Chondrocyte (in vitro differentiated cells): ENCODE measurements at places on chromosomes 1 and 21. TPM values are rescaled to one million over a fixed set of nuclear protein-coding genes. Genes with fewer than 3 reads are reported as not detected.

Gene CD5L
- total RNA-seq = not detected in 3 replicates

Gene S100A7A
- total RNA-seq = not detected in 3 replicates

Gene SHE
- 0.10 to 0.20 TPM in 2 of 3 replicates, not detected in the other for total RNA-seq

Gene SPRR2E
- not detected in 3 replicates for total RNA-seq

Gene VWA5B1
- total RNA-seq = not detected in 3 replicates

Gene SLFNL1
- 0.25 to 0.48 TPM in 2 of 3 replicates, not detected in the other for total RNA-seq

DNA sequence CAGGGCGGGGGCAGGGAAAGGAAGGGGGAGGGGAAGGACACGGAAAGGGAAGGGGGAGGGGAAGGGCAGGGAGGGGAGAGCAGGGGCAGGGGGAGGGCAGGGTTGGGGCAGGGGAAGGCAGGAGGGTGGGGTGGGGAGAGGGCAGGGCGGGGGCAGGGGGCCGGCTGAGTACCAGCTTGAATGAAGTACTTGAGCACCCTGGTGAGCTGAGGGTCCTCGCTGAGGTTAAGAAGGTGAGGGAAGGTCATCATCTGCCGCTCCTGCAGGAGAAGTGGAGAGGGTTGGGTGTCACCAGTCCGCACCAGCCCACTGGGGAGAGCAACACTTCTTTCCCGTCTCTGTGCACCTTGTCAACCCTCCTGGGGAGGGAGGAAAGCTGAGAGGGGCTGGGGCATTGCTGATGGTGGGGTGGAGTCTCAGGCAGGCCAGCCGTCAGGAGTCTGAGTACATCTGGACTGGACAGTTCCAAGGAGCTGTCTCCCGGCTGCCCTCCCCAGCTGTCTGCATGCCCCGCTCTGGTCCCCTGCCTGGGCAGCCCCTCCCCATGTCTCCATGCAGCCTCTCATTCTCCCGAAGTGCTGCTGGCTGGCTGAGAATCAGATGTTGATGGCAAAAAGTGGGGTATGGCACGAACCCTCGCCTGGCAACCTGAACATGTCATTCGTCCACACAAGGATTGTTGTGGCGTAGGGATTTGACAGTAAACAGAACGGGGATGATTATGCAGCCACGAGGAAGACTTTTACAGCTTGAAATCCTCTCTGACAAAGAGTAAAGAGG, 70.0 kb downstream of the SCCPDH start:
- H3K4me3 ChIP-seq = no peak overlapping the region
- peak; percentile 87 for DNase-seq
- no peak overlapping the region for H3K27ac ChIP-seq
- H3K36me3 ChIP-seq = no peaks in the 10 kb centered on the region

DNA sequence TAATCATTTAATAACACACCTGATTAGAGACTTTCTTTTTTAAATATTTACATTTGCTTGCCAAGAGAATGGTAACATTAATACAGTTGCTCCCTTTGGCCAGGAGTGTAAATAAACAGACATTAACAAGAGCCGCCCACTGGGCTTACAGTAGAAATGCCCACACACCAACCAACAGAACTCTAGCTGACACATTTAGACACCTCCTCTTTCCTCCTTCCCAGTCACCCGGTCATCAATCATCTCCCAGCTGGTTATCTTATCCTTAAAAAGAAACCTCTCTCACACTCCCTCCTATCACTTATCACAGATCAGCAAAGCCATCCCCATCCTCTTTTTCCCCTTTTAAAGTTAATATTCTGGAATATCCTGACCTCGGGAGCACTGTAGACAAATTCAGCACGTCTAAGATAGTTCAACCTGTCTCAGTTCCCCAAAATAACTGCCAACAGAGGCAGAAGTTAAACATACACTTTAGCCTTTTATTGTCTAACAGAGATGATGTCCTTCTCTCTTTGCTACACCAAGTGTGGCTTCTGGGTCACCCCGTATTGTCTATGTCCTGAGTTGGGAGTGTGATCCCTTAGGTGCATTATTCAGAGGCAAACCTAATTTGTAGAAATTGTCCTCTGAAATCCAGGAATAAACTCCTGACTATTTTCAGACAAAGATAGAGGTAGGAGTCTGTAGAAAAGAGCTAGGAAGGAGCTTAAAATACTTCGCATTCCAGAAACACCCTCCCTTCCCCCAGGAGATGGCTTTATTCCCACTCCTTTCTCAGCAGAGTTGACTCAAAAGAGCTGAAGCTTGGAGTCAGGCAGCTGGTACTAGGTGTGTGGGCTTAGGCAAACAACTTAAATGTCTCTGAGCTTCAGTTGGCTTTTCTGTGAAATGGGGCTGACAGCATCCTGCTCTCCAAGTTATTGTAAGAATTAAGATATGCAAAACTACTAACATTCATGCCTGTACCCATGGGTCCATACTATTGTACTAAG, 8.8 kb downstream of the MYCL start:
- H3K27me3 ChIP-seq = peaks cover 2% of the 10 kb centered on the region
- H3K4me3 ChIP-seq = no peak overlapping the region
- H3K36me3 ChIP-seq = no peaks in the 10 kb centered on the region
- H3K27ac ChIP-seq = peak overlapping the region; percentile 65

GRCh38 chr1:152227310-152227928, 3.4 kb upstream of the HRNR start:
- H3K27ac ChIP-seq = no peak overlapping the region
- peaks cover 9% of the 10 kb centered on the region for H3K27me3 ChIP-seq
- no peak for DNase-seq
- H3K4me3 ChIP-seq = no peak overlapping the region
- H3K36me3 ChIP-seq = no peaks in the 10 kb centered on the region

DNA sequence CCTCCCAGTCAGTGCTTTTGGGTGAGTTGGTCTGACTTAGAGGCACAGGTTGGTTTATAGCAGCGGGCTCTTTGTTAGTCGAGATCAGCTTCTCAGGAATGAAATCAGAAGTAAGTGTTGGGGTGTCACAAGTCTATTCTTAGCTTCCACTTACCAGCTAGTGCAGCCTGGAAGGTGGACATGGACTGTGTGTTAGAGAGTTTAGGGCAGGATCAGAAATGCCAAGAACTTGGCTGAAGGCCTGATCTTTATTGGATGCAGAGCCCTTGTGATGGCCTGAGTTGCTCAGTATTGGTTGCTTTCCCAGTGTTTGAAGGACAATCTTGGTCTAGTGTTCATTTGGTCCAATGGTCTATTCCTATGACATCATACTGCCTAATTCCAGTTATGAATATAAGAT, 377.0 kb upstream of the USP24 start:
- no peak overlapping the region for H3K27ac ChIP-seq
- H3K4me1 ChIP-seq = peaks cover 32% of the 10 kb centered on the region
- DNase-seq = no peak
- no peak overlapping the region for H3K4me3 ChIP-seq

- peaks cover 2% of the 10 kb centered on the region for H3K27me3 ChIP-seq
- no peaks in the 10 kb centered on the region for H3K4me1 ChIP-seq
- H3K27ac ChIP-seq = no peak overlapping the region
- no peaks in the 10 kb centered on the region for H3K36me3 ChIP-seq
- H3K4me3 ChIP-seq = no peak overlapping the region
Measured at GRCh38 chr1:33852711-33853110, 11.2 kb upstream of the HMGB4 start.

DNA sequence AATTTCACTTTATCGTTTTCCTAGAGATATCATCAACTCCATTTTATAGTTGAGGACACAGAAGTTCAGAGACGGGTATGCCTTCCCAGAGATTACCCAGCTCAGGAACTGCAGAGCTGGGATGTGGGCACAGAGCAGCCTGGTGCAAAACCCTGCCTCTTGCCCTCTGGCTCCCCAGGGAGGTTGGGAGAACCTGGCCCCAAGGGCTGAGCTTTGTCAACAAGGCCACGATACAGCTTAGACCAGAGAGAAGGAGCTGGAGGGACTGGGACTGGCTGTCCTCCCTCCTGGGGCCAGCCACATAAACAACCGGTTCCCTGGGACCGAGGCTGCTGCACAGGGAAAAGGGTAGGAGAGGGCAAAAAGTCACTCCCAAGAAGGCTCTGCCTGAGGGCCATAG, 3.8 kb downstream of the RIMS3 start:
- no peaks in the 10 kb centered on the region for H3K27me3 ChIP-seq
- no peak overlapping the region for H3K4me3 ChIP-seq
- no peak for DNase-seq

DNA sequence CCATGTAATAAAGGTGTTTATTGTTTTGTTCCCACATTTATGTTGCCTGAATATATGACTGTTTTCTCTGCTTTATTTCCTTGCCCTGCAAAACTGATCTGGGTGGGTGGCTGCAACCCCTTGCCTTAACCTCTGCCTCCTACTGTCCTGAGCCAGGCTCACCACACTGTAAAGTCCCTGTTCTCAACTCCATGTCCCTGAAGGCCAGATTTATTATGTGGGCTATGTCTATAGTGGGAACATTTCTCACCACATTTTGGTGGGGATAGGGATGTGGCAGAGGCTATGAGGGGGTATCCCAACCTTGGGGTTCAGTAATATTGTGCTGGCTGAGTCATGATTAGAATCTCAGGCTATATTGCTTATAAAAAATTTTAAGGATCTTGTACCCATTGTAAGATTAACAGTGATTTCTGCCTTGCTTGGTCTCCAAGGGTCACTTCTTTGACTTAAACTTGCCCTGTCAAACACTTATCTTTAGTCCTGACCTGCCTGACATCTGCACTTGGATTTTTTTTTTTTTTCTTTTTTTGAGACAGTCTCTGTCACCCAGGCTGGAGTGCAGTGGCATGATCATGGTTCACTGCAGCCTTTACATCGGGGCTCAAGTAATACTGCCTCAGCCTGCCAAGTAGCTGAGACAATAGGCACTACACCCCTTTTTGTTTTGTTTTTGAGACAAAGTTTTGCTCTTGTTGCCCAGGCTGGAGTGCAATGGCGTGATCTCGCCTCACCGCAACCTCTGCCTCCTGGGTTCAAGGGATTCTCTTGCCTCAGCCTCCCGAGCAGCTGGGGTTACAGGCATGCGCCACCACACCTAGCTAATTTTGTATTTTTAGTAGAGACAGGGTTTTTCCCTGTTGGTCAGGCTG, 3.6 kb downstream of the RPS8 start:
- H3K27me3 ChIP-seq = no peaks in the 10 kb centered on the region
- peak overlapping the region; percentile 27 for H3K4me3 ChIP-seq
- no peak for DNase-seq
- peaks cover 26% of the 10 kb centered on the region for H3K36me3 ChIP-seq

DNA sequence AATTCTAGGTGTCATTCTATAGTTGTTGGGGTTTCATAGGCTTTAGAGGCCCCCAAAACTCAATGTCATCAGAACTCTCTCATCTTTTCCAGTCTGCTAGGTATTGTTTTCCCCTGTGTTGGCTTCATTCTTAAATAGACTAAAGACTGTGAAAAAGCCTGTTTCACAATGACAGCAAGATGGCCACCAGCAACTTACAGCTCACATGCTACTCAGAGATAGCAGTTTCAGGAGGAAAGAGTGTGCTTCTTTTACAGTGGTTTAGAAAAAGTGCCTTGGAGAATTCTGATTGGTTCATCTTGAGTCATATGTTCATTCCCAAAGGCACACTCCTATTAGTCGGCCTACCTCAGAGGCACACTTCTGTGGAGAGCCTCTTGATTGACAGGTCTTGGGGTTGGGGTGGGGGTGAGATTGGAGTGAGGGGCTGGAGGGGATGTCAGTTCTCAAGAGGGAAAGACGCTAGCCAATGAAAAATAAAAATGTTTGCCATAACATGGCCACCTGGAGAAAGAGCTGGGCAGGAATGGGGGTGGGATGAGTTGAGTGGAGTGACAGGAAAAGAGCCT, 8.5 kb downstream of the IL23R start:
- peaks cover 24% of the 10 kb centered on the region for H3K27me3 ChIP-seq
- no peak overlapping the region for H3K27ac ChIP-seq
- no peaks in the 10 kb centered on the region for H3K4me1 ChIP-seq
- no peak for DNase-seq

GRCh38 chr1:70072231-70072751, 133.1 kb downstream of the LRRC40 start:
- no peak overlapping the region for H3K4me3 ChIP-seq
- peaks cover 15% of the 10 kb centered on the region for H3K27me3 ChIP-seq
- DNase-seq = no peak
- no peaks in the 10 kb centered on the region for H3K36me3 ChIP-seq
- peaks cover 13% of the 10 kb centered on the region for H3K4me1 ChIP-seq
- H3K27ac ChIP-seq = peak overlapping the region; percentile 3

GRCh38 chr1:197519741-197520334, 251.8 kb downstream of the CRB1 start:
- no peaks in the 10 kb centered on the region for H3K4me1 ChIP-seq
- DNase-seq = no peak
- H3K27me3 ChIP-seq = no peaks in the 10 kb centered on the region
- no peak overlapping the region for H3K27ac ChIP-seq

- no peak overlapping the region for H3K4me3 ChIP-seq
- H3K27ac ChIP-seq = no peak overlapping the region
- H3K36me3 ChIP-seq = peaks cover 2% of the 10 kb centered on the region
Measured at GRCh38 chr1:100028765-100029164, 59.0 kb downstream of the SLC35A3 start.

DNA sequence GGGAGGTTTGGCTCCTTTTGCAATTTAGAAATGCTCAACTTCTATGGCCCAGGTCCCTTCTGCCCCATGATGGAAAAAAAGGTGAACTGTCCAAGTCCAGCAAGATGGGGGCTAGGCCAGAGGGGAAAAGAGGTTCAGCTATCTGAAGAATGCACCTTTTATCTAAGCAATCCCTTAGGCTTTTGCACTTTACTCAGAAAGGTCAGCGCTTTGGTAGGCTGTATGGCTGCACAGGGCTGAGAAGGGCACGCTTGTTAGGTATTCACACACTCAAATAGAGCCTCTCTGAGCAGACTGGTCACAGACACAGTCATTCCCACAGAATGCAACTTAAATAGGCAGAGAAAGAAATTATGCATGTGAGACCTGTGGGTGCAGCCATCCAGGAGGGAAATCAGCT, 31.0 kb downstream of the KANK4 start:
- DNase-seq = no peak
- H3K36me3 ChIP-seq = no peaks in the 10 kb centered on the region
- peaks cover 45% of the 10 kb centered on the region for H3K27me3 ChIP-seq
- H3K27ac ChIP-seq = no peak overlapping the region

DNA sequence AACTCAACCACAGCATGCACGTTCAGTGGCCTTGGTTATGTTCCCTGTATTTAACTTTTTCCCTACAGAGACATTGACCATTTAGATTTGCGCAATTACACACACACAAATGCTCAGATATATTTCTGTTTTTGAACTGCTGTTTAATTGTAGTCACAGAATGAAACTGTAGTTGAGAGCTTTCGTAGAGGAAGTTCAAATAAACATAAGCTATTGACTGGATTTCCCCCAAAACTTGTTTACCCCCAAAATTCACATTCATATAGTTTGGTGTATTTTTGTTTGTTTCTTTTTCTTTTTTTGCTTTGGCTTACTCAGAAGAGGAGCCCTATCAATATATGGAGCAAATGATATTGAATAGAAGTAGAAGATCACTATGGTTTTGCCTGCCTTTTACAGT, 921.0 kb downstream of the ADGRL2 start:
- no peak for DNase-seq
- H3K27me3 ChIP-seq = no peaks in the 10 kb centered on the region
- H3K4me1 ChIP-seq = no peaks in the 10 kb centered on the region
- H3K27ac ChIP-seq = no peak overlapping the region

- H3K4me3 ChIP-seq = no peak overlapping the region
- DNase-seq = no peak
- no peaks in the 10 kb centered on the region for H3K36me3 ChIP-seq
- no peak overlapping the region for H3K27ac ChIP-seq
- peaks cover 21% of the 10 kb centered on the region for H3K4me1 ChIP-seq
- peaks cover 10% of the 10 kb centered on the region for H3K27me3 ChIP-seq
Measured at GRCh38 chr1:58397187-58397820, 149.2 kb downstream of the OMA1 start.

- no peak for DNase-seq
- H3K27me3 ChIP-seq = no peaks in the 10 kb centered on the region
- H3K36me3 ChIP-seq = peaks cover 4% of the 10 kb centered on the region
- H3K4me3 ChIP-seq = no peak overlapping the region
- H3K4me1 ChIP-seq = no peaks in the 10 kb centered on the region
Measured at GRCh38 chr1:191536791-191537429, 621.4 kb upstream of the RGS18 start.
